ENCODE measurements at places on chromosomes 4 and X.

GRCh38 chr4:150784939-150785338 lies 203.0 kb downstream of the MAB21L2 start:
- no peak for DNase-seq

DNA sequence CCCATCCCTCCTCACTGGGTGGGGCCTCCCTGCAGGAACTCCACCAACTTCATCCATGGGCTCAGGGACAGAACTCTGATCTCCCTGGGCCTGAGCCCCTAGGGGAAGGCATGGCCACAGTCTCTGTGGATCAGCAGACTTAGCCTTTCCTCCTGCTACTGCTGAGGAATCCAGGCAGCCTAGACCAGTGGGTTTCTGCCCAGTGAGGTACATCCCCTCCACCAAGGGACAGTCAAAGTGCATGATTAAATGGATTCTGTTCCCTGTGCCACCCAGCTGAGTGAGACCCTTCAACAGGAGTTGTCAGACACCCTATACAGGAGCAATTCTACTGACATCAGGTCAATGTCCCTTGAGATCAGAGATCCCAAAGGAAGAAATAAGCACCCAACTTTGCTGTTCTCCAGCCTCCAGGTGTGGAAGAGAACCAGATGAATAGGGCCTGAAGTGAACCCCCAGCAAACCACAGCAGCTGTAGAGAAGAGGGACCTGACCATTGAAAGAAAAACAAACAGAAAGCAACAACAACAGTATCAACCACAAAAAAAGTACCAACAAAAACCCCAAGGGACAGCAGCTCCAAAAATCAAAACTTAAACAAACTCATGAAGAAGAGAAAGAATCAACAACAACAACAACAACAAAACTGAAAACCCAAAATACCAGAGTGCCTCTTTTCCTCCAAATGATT lies 84.8 kb downstream of the CHIC1 start:
- DNase-seq = no peak

GRCh38 chrX:49272421-49272820 lies 2.8 kb downstream of the PPP1R3F start:
- no peak for DNase-seq

DNA sequence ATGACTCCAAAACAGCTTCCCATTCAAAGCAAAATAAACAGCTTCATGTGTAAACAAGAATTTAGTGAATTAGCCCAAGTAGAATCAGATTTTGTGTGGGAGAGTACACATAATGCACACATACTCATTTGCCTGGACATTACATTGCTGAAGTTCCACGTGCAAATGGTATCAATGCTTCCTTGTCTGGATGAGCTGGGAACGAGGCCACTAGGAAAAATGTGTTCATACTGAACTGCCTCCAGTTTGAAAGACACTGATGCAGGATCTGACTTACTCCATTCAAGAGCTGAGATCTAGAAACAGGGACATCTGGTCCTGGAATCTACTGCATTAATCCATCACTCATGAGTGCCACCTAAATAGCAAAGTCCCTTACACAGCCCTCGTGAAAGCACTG lies 228.0 kb downstream of the APBB2 start:
- no peak for DNase-seq

DNA sequence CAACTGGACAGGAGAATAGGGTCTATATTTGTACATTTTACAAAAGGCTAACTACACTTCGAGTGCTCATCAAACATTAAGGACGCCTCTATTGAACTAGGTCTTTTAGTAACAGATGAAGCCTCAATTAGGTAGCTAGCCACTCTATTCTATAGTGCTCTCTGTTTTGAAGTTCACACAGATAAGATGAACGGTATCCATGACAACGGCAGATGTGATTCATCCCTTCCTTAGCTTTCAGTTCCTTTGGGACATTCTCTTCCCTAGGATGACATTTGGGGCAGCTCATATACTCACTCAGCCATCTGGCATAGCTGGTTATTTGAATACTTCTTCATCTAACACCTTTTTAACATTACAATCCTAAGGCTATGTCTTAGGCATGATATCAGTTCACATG lies 62.4 kb upstream of the WDFY3 start:
- DNase-seq = no peak

- no peak for DNase-seq
Measured at GRCh38 chrX:136193771-136194170, 46.4 kb downstream of the FHL1 start.

- DNase-seq = no peak
Measured at GRCh38 chrX:85611926-85612325, 232.5 kb upstream of the POF1B start.
